Metanephros (tissue), 2 donors: ENCODE measurements at places on chromosomes 3 and 15. TPM values are rescaled to one million over a fixed set of nuclear protein-coding genes. Genes with fewer than 3 reads are reported as not detected.

Gene WNT5A
- 84.9 TPM for total RNA-seq

Gene IL17RD
- total RNA-seq, result 45.2 TPM

Gene RHOV
- total RNA-seq, result 3.3 TPM

Gene ARHGAP31
- total RNA-seq, result 16.4 TPM

Gene PLA2G4F
- 27.8 TPM for total RNA-seq

Gene PRR23E
- not detected for total RNA-seq
